ENCODE measurements at places on chromosomes 16 and 17.

GRCh38 chr17:63766754-63767153 lies 6.6 kb downstream of the CCDC47 start:
- no peak for DNase-seq

- DNase-seq = no peak
Observed at GRCh38 chr16:82137822-82138167, 32.2 kb downstream of the MPHOSPH6 start.

GRCh38 chr16:80680839-80681238 lies 123.6 kb downstream of the CDYL2 start:
- DNase-seq = no peak

GRCh38 chr17:82077617-82078358 lies 12.2 kb upstream of the DUS1L start:
- DNase-seq = no peak

GRCh38 chr16:50574745-50575136 lies 26.5 kb downstream of the NKD1 start:
- no peak for DNase-seq

DNA sequence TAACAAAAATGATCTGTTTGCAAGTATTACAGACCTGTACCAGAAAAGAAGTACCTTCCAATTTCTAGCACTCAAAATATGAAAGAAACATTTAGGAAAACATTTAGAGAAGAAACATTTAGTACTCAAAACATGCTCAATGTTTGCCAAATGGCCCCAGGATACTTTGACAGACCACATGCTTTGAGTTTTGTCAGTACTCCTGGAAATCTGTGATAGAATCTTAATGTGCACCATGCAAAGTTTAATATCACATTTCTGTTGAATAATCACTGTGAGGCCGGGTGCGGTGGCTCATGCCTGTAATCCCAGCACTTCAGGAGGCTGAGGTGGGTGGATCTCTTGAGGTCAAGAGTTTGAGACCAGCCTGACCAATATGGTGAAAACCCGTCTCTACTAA lies 8.5 kb upstream of the ZC3H7A start:
- DNase-seq = no peak

Data from NCI-H226 (cell line).